T1000 (cell line): ENCODE measurements at places on chromosomes 1 and 21.
A peak's percentile ranks its signal among the peaks of the same experiment; 100 is the strongest.

- no peak for DNase-seq
Measured at GRCh38 chr1:59743324-59744091, 71.2 kb upstream of the HOOK1 start.

DNA sequence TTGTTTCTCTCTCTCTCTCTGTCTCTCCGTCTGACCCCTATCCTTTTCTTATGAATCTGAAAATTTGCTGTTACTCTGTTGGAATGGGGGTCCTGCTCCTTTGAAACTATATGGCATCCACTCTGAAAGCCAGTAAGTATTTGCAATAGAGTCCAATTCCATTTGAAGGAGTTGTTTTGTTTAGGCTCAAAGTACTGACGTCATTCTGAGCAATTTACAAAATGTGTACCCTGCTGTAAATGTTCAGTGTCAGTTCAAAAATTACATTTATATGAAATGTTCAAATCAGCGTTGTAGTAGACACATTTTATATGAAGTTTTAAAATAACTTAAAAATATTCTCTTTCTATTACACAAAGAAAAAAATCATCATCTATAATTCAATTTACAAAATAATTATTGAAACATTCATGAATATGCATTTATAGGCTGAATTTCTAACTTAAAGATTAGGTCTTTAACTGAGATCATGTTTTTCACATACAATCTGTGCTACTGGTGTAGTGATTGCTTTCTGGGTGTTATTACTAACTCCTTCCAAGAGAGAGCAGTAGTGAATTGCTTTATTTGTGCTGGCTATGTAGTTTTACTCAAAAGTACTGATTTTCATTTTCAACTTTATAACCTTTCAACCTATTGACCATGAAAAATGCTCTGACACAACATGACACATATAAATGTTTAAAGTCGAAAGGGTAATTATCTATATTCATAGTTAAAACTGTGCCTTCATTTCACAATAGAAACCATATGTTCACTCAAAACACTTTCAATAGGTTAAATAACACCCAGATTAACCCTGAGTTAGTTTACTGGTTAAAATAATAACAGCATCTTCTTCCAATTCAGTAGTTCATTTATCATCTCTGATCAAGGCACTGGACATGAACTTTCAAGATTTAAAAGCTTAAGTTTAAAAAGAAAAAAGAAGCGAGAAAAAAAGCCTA, 253.1 kb upstream of the ADGRL4 start:
- no peak for DNase-seq

- peak; percentile 78 for DNase-seq
Measured at GRCh38 chr1:39816415-39817090, 27.9 kb upstream of the BMP8B start.

- DNase-seq, result no peak
Measured at GRCh38 chr1:232510367-232511110, 119.4 kb downstream of the SIPA1L2 start.

DNA sequence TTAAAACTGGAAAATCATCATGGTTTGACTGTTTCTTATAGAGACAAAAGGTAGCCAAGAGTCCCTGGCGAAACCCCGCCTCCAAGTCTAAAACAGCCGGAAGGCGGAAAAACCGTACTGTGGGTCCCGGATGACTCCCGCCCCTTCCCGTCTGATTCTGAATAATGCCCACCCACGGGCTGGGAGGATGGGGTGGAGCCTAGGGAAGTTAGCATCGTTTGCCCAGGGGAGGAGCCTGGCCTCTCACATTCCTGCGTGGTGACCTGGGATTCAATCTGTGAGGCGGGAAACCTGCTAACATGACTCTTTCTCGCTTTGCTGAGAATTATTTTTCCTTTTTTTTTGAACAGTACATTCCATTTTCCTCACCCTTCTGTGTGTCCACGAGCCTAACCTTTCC, 124.9 kb downstream of the KCNK1 start:
- DNase-seq, result no peak

DNA sequence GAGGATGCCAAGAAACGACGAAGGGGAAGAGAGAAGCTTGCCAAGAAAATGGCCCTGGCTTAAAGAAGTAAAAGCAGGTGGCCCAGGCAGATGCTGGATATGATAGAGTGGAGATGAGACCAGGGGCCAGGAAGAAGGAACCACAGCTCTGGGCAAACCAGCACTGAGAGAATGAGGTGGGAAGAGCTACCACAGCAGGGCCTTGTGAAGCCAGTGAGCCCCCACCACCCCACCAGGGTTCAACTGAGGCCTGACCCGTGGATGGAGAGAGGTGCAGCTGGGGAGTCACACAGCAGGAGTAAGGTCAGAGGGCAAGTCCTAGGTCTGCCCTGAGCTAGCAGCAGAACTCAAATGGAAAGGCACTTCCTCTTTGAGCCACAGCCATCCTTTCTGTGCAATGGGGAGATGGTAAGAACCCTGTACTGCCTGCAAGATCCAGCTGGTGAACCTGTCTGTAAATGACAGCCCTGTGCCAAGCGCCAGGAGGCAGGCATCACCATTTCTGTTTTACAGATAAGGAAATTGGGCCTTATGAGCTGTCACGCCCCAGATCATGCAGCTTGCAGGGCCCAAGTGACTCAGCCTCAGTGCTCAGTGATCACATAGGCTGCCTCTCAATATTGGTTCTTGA, 8.5 kb downstream of the SH3BGRL3 start:
- no peak for DNase-seq

DNA sequence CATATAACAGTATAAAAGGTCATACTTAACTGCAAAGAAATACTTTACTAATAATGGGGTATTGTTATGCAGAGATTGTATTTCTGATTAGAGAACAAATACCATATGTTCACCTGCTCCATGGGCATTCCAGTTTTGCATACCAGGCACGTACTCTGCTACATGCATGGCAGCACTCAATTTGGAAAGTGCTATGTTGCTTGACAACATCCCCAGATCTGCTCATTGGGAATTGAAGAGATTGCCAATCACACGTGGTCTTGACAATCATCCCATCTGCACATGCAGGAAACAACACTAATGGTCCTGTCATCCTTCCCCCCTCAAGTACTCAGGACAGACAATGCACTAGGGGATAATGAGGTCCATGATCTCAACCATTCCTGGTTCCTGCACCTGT, 63.4 kb upstream of the PDE4B start:
- DNase-seq, result no peak

GRCh38 chr1:11059155-11059967, 457 bp downstream of the SRM start:
- DNase-seq, result peak; percentile 58

GRCh38 chr1:43134640-43135039, 37.5 kb downstream of the EBNA1BP2 start:
- DNase-seq, result no peak

- no peak for DNase-seq
Measured at GRCh38 chr1:168405906-168406549, 125.4 kb downstream of the TBX19 start.

GRCh38 chr1:47664356-47664755, 226.5 kb downstream of the FOXD2 start:
- no peak for DNase-seq

- DNase-seq, result no peak
Measured at GRCh38 chr21:29496337-29496736, 197.6 kb downstream of the BACH1 start.

DNA sequence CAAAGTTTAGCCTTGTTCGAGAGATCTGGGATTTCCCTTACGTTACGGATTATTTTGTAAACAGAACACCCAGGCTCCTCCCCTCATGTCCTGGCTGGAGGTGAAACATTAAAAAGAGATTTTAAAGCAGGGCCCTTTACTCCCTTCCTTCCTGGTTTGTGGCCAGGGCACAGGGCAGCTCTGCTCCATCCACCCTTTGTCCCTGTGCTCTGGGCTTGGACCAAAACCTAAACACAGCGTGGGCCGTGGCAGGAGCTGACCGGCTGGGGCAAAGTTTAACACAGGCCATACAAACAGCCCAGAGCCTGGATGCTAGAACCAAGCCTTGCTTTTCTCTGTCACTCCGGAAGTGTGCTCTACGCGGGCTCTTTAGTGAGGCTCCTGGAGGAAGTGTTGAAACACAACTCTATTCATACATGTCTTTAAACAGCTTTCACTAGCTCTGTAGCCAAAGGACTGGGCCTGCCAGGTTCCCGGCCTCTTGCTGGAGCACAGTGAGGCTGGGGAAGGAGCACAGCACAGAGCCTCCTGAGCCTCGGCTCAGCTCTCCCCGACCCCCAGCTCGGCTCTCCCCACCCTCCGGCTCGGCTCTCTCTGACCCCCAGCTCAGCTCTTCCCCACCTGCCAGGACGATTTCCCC, 84.7 kb downstream of the PDE9A start:
- no peak for DNase-seq

- no peak for DNase-seq
Measured at GRCh38 chr1:160104486-160104885, 6.1 kb upstream of the IGSF8 start.

- peak; percentile 38 for DNase-seq
Measured at GRCh38 chr1:241413386-241413785, 56.4 kb upstream of the RGS7 start.

GRCh38 chr1:31007462-31007991, 58.0 kb downstream of the PUM1 start:
- no peak for DNase-seq
